ENCODE measurements at places on chromosomes 1 and 21.
A peak's percentile ranks its signal among the peaks of the same experiment; 100 is the strongest.

DNA sequence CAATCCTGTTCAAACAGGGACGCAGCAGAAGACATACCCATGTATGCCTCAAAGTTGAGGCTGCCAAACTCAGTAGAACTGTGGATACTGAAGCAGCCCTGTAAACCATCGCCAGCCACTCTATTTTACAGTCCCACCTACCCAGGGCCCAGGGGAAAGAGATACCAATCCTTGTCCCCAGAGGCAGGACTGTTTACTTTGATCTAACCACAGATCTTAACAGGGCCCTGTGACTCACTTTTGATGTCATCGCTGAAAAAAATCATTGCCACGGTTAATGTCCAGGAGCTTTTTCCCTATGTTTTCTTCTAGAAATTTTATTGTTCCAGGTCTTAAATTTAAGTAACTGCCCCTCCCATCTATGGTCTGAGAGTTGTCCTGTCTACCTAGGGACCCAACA is 538.4 kb upstream of the NCAM2 start:
- no peak for DNase-seq

- no peak for DNase-seq
Observed at GRCh38 chr21:14538483-14538882, 7.6 kb downstream of the SAMSN1 start.

DNA sequence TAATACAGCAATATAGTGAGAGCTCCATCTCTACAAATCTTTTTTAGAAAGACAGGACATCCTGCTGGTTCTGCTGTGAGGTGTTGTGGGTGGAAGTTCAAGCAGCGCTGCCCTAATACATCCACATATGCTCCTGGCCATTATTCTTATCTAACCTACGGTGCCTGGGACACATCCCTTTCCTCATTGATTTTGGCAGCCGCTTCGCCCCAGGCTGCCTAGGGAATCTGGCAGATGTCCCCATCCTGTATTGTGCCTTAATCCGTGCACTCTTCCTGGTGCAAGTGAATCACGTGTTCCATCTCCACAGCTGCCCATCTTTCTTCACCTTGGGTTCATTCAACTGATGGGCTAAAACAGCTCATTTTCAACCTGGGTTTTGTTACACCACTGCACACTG is 3.1 kb upstream of the UBE2G2 start:
- no peak for DNase-seq

DNA sequence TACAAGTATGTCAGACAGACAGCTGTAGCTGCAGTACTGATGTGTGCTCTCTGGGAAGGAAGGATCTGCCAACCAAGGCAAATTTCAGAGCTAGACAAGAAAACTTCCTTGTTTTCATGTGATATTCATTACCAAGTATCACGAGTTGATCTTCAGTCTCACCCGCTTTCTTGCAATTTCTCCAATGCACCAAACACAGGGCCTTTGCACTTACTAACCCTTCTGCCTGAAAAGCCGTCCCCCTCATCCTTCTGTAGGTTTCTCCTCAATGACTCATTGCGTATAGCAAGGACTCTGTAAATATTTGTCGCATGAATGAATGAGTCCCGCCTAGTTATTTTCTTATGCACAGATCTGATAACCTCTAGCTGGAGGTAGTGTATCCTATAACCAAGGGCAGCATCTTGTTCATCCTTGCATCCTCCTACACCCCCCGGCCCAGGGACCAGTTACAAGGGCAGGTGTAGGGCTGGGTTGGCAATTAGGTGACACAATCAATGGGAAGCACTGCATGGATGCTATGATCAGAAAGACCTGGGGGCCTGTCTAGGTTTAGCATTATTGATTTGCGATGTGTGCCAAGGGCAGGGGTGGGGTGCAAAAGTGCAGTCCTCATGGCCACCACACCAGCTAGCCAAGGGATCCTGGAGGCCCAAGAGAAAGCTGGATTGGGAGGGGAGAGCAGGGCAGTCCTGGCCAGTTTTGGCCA is 51.4 kb upstream of the GPR157 start:
- no peak for DNase-seq

DNA sequence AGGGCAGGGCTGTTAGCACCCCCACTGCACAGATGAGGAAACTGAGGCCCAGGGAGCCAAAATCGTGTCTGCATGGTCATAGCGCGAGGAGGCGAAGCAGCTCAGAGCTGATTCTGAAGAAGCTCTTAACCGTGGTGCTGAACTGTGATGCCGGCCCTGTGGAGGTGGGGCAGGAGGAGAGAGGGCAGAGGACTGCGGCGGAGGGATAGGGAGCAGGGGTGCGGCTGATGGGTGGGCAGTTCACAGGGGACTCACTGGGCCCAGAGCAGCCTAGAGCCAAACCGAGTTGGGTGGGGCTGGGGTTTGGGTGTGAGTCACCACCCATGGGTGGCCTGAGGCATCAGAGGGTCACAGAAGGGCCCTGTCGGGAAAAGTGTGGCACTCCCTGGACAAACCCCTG is 74.7 kb downstream of the RAP1GAP start:
- peak; percentile 8 for DNase-seq

- DNase-seq: no peak
Observed at GRCh38 chr1:247865416-247865815, 8.4 kb downstream of the TRIM58 start.

GRCh38 chr1:192311281-192311680 is 5.5 kb upstream of the RGS21 start:
- peak; percentile 54 for DNase-seq

GRCh38 chr21:41501919-41502318 is 6.0 kb downstream of the TMPRSS2 start:
- DNase-seq: no peak

All from ACHN (cell line).